ENCODE measurements at places on chromosomes 11 and 22. TPM values are rescaled to one million over a fixed set of nuclear protein-coding genes. Genes with fewer than 3 reads are reported as not detected.
A peak's percentile ranks its signal among the peaks of the same experiment; 100 is the strongest.

DNA sequence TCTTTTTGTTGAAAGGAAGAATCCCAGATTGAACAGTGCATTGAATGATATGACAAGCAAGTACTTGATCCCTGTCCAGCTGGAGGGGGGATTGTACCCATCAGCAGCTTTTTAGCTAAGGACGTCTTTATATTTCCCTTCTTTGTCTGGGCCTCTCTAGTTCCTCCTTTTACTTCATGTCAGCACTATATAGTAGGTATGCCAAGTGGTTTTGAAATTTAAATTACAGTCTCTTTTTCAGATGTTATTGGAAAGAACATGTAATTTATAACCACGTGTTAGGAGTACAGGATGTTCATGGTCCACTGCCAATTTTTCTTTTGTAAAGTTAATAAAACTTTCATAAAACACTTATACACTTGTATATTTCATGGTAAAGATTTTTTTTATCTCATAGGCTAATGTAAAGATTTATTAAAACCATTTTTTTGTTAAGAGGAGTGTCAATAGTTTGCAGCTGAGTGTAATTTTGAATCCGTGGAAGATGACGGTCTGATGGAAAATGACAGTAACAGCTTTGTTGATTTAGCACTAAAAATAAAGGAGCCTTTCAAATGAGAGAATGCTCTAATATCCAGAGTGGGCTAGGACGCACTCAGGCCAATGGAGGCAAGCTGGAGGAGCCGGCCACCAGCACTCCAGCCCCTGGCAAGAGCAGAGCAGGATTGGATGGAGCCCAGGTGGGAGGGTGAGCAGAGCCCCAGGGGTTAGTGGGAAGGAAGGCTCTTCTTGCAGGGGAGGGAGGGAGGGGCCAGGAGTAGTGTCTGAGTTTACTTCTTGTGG lies 488.3 kb downstream of the INSC start:
- DNase-seq, result peak; percentile 41

DNA sequence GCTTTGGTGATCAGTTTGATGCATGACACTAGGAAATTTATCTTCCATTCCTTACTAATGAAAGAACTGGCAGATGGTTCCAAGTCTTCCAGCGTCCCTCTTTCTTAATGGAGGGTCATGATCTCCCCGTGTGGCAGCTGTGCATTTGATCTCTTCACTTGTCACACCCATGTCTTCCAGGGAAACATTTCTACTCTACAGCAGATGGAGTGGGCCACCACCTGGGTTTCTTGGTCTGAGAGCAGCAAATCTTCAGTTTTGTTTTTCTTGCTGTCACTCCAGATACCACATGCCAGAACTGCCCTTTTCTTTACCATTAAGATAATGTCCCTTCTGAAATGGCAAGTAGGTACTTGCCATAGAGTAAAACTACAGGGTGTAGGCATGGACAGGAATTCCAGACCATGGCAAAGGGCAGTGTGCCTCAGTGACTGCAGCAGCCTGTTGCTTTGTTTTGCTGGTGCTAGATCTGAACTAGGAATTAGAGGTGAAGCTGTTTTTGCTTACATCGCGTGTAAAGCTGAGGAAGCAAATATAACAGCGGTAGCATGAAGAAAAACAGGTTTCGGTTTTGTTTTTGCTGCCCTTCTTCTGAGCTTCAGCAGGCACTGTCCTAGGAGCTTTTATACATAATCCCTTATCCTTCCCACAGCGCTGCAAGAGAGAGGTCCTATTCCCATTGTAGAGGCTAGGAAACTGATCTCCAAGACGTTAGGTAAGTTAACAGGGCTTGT lies 20.7 kb upstream of the C11orf96 start:
- DNase-seq, result no peak

SLC17A6 gene
- total RNA-seq, result not detected

DLG2 gene
- 7.4 TPM for total RNA-seq

Measured in left cardiac atrium (tissue), 4 donors.